ENCODE measurements at places on chromosomes 1 and 21.

DNA sequence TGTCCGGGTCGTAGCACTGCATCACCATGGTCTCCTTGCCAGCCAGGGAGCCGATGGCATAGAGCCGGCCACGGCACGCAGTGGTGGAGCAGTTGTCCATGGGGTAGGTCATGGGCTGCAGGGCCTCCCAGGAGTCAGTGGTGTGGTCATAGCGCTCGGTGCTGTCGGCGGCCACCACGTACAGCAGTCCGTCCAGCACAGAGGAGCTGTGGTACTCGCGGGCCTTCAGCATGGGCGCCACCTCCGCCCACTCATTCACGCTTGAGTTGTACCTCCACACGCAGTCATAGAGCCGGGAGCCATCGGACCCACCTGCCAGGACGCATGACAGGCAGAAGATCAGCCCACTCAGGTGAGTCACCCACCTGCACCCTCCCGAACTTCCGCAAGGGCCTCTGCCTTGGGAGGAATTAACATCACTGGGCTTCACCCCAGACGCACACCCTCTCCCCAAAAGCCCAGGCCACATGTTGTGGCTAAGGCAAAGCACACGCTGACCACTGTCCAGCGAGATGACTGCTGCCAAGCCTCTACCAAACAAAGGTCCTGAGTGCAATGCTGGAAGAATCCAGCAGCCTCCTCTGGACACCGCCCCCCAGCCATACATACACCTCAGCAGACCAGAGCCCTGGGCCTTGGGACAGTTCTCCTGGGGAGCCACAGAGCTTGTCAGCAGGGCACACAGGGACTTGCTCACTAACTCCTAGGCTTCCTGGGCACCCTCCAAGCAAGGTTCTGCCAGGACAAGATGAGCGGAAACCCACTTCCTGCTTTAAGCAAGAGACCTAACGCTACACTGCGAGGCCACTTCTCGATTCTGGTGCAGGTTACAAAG lies 3.3 kb downstream of the KLHL21 start:
- DNase-seq: peak; percentile 69

DNA sequence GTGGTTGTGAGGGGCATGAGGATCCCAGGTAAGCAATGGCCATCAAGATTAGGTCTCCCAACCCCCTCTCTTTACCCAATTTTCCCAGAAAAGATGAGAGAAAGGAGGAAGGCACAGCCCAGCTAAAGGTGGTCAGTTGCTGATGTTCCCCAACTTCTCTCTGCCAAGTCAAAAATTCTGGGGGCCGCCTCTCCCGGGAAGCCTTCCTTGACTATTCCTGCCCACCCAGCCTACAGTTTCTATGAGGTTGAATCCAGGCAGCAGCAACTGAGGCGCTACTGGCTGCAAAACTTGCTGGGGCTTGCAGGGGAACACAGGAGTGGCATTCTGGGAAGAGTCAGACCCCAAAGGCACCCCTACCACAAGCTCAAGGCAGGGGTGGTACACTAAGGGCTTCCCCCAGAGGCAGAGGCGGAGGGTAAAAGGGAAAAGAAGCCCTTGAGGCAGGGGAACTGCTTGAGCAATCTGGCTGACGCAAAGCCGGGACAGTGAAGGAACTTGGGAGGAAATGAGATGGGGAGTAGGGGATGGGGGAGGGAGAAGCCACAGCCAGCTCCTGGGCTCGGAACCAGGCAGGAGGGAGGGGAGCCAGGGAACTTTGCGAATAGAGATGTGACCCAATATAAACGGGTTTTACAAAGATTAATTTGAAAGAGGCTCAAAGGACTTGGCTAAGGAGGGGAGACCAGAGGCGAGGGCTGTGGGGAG lies 31.2 kb downstream of the SDC3 start:
- DNase-seq: no peak

GRCh38 chr1:150808846-150809245 lies 786 bp upstream of the CTSK start:
- DNase-seq: no peak

DNA sequence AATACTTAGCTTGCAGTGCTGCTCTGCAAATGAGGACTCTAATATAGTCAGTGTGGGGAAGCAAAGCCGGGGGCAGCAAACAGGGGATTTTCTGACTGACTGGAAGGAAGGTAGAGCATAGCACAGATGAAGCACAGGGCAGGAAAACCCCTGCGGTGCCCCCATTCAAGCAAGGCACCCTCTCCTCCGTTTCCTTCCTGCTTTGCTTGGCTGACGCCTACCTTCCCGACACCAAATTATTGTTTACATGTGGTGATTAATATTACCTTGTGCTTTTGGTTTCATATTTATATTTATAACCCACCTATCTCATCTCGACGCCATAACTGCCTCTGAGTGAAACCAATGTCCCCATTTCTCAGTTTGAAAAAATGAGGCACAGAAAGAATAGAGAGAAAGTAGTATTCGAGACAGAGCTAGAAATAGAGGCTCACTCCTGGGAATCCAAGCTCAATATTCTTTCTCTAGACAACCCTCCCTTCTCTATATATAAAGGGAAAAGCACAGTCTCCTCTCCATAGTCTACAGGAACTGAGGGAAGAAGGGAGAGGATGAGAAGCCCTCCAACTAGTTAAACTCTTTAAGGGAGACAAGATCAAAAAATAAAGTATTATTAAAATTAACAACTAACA lies 41.3 kb downstream of the PIK3C2B start:
- peak; percentile 85 for DNase-seq

- no peak for DNase-seq
These were observed 163.6 kb downstream of the GLUL start for GRCh38 chr1:182227864-182228547.

GRCh38 chr1:208203127-208203847 lies 40.9 kb downstream of the PLXNA2 start:
- DNase-seq: no peak

DNA sequence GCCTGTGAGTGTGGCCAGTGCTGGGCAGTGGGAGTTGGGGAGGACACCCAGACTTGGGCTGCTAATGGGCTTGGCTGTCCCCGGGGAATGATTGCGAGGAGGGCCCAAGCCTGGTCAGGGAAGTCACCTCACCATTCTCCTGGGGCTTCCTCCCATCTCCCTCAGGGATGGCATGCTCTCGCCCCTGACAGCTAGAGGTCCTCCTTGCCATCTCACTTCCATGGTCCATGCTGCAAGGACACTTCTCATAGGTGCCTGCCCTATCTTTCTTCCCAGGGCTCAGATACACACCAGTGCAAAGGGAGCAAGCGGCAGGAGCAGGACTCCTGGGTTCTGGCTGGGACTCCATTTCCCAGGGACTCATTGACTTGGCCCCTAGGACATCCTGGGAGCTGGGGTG lies 4.1 kb downstream of the NTRK1 start:
- no peak for DNase-seq

DNA sequence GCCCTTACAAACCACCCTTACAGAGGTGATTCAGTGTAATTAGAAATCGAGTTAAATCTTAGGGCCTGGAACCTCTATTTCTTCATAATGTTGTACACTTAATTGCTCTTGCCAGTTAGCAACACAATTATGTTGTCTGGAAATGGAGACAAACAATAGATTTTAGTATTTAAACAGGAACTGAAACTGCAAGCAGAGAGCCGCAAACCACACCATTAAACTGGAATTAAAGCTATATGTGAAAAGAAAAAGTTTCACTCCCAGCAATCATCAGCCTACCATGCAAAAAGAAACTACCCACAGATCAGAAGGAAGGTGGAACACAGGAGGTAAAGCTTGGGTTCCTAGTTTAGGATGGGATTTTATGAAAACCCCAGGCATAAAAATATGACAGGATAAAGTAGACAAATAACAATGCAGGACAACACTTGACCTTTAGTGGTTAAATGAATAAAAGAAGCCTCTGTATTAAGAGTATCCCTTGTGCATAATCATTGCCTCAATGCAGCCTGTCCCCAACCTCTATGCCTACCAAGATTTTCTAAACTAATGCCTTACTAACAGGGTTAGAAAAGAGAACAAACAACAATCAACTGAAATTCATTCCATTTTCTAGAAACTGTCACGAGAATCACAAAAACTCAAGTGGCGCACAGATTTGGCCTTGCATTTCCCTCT lies 304.3 kb upstream of the ESRRG start:
- no peak for DNase-seq

DNA sequence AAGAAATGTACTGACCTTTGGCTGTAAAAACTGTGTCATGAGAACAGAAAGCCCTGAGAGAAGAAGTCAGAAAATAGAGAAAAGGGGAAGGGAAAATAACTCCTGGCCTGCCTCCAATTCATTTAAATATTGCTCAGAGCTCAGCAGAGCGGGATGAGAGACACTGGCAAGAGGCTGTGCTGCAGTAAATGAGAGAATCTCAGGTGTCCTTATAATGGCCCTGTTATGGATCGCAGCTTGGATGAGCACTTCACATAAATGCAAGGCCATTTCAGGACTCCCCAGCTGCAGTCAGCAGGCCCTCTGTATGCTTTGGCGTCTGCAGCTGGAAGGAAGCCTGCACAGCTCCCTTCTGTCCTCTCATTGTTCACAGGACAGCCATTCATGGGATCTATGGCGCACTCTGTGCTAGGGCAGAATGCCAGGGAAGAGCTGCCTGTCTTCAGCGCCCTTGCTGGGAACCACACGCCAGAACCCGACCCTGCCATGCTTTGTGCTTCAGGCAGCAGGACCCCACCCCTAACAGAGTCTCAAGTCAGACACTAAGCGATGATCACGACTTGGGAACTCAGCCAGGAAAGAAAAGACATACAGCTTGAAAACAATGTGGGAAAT lies 20.7 kb upstream of the ABCB10 start:
- DNase-seq: no peak

- DNase-seq: no peak
These were observed 10.1 kb downstream of the H6PD start for GRCh38 chr1:9244501-9245229.

GRCh38 chr21:42599962-42600361 lies 53.5 kb upstream of the PDE9A start:
- DNase-seq: no peak

GRCh38 chr1:244383278-244383884 lies 68.3 kb downstream of the ADSS2 start:
- no peak for DNase-seq

DNA sequence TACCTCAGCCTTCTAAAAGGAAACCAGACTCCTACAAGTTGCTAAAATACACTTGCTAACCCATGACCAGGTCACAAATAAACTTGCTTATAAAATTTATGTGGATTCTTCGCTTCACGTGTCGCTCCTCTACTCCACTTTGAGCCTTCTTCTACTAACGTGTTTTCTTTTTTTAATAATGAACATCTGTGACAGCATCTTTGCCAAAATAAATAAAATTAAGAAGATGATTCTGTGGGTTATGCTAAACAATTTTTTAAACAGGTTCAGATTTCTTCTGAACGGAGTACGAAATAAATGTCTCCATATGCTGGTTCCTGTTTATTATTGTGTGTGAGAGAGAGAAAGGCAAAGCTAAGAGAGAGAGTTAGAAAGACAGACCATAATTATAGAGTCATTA lies 735.8 kb downstream of the LTN1 start:
- no peak for DNase-seq

DNA sequence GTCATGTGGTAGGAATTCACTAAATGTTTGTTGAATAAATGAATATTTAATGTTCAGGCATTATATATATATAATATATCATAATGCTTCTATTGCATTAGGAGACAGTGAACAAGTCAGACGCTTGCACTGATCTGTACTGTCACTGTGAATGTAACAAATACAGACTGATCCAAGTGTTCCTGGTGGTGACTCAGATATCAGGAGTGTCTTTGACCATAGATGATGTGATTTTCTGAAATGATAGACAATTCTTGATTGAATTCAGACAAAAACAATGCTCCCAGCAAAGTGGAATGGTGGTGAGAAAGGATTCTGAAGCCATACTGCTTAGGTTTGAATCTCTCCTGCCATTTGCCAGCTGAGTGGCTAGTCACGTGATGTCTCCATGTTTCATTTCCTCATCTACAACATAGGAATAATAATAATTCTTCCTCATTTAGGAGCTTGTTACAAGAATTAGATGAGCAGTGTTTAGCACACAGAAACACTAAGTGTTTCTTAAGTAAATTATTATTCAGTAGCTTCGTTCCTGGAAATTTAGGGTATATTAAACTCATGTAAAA lies 71.0 kb downstream of the OLFML2B start:
- no peak for DNase-seq

GRCh38 chr1:205301205-205301821 lies 20.2 kb downstream of the NUAK2 start:
- DNase-seq: no peak
